ENCODE measurements at places on chromosomes 16 and 17. TPM values are rescaled to one million over a fixed set of nuclear protein-coding genes. Genes with fewer than 3 reads are reported as not detected.

- H3K27me3 ChIP-seq: no peaks in the 10 kb centered on the region
- no peak overlapping the region for H3K4me3 ChIP-seq
- H3K4me1 ChIP-seq: peaks cover 16% of the 10 kb centered on the region
- H3K36me3 ChIP-seq: peaks cover 84% of the 10 kb centered on the region
- no peak for DNase-seq
- no peak overlapping the region for H3K27ac ChIP-seq
Measured at GRCh38 chr17:58492238-58493121, 4.3 kb upstream of the HSF5 start.

GRCh38 chr17:71484546-71484945 lies 636.3 kb upstream of the SOX9 start:
- H3K4me3 ChIP-seq: no peak overlapping the region
- no peak overlapping the region for H3K27ac ChIP-seq
- H3K36me3 ChIP-seq: no peaks in the 10 kb centered on the region
- no peaks in the 10 kb centered on the region for H3K27me3 ChIP-seq
- DNase-seq: no peak

DNA sequence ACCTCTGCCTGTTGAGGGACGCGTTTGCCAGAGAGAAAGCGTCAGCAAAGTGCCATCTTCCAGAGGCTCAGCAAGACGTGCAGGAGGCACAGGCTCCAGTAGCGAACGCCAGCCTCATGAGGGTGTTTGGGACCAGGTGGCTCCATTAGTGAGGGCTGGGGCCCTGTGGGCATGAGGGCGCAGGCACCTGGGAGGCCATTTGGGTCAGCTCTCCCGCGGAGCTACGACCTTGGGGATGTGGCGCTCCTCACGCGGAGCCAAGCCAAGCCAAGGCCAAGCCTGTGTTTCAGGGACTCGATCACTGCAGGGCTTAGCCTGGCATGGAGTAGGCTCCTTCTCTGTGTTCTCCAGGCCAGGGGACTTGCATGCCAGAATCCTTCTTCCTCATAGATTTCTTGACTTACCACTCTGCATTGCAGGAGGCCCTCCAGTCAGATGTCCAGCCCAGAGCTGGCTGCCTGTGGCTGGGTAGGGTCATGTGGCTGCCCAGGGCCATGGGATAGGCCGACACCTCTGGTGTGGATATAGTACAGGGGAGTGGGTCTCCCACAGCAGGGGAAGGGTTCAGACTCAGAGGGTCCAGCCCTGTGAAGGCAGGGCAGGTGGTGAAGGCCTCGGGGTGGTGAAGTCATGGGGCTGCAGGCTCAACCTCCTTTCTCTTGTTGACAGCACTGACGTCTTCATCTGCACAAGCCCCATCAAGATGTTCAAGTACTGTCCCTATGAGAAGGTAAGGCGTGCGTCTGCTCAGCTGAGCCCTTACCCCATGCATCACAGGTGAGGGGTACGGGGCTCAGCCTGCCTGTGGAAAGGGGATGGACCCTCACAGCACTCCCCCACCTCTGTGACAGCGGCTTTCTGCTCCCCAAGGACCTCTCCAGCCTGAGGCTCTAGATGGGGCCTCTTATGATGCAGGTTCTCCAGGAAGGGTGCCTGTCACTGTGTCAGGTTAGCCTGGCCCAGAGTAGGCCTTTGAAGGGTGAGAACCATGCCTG lies 19.6 kb downstream of the NT5M start:
- no peak overlapping the region for H3K27ac ChIP-seq
- no peak overlapping the region for H3K4me3 ChIP-seq
- no peak for DNase-seq
- H3K4me1 ChIP-seq: no peaks in the 10 kb centered on the region
- no peaks in the 10 kb centered on the region for H3K27me3 ChIP-seq
- no peaks in the 10 kb centered on the region for H3K36me3 ChIP-seq

- H3K4me3 ChIP-seq: no peak overlapping the region
- no peak overlapping the region for H3K27ac ChIP-seq
- peaks cover 5% of the 10 kb centered on the region for H3K36me3 ChIP-seq
Measured at GRCh38 chr16:88478889-88479792, 26.1 kb downstream of the ZFPM1 start.

DNA sequence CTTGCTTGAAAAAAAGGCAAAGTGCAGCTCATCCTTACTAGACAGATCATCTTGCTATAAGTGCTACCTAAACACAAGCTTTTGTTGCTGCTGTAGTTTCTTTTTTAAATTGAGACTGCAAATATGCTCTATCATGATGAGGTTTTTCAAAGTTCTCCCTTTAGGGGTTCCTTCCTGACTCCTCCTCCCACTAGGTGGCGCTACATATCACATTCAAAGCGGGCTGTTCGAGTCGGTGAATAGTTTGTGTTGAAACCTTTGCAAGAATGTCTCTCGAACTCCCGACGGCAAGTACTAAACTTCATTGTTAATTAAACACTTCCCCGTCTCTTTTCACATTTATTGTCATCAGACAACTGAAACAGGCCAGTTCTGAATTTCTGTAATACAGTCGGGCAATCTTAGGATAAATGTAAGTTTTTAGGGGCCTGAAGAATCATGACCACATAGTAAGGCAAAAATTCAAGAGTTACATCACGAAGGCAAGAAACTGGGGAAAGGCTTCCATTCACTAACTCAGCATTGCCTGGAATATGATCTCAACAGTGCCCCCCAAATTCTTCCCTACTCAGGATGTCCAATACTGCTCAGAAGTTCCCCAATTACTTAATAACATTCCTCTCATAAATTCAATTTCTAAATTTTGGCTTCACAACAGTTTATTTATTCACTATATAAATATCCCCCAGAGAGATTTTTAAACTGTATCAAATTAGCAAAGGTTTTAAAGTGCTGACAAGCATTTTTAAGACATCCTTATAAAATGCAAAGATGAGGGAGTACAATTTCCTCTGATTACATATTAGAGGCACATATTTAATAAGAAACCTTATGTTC lies 6.7 kb downstream of the HS3ST3A1 start:
- no peak overlapping the region for H3K27ac ChIP-seq
- no peak overlapping the region for H3K4me3 ChIP-seq
- peaks cover 32% of the 10 kb centered on the region for H3K27me3 ChIP-seq
- peaks cover 2% of the 10 kb centered on the region for H3K4me1 ChIP-seq

- H3K4me3 ChIP-seq: no peak overlapping the region
- H3K27me3 ChIP-seq: no peaks in the 10 kb centered on the region
- H3K4me1 ChIP-seq: peaks cover 52% of the 10 kb centered on the region
- peak overlapping the region; percentile 44 for H3K27ac ChIP-seq
- DNase-seq: peak; percentile 29
Measured at GRCh38 chr16:10787304-10787703, 31.3 kb downstream of the TVP23A start.

GRCh38 chr16:57373117-57373947 lies 1.0 kb downstream of the CX3CL1 start:
- no peak for DNase-seq
- peaks cover 22% of the 10 kb centered on the region for H3K4me1 ChIP-seq
- no peak overlapping the region for H3K4me3 ChIP-seq
- no peak overlapping the region for H3K27ac ChIP-seq
- no peaks in the 10 kb centered on the region for H3K27me3 ChIP-seq

GRCh38 chr17:4199818-4200402 lies 56.9 kb downstream of the CYB5D2 start:
- H3K4me3 ChIP-seq: no peak overlapping the region
- no peak for DNase-seq
- no peaks in the 10 kb centered on the region for H3K27me3 ChIP-seq
- peaks cover 54% of the 10 kb centered on the region for H3K36me3 ChIP-seq
- no peak overlapping the region for H3K27ac ChIP-seq

DNA sequence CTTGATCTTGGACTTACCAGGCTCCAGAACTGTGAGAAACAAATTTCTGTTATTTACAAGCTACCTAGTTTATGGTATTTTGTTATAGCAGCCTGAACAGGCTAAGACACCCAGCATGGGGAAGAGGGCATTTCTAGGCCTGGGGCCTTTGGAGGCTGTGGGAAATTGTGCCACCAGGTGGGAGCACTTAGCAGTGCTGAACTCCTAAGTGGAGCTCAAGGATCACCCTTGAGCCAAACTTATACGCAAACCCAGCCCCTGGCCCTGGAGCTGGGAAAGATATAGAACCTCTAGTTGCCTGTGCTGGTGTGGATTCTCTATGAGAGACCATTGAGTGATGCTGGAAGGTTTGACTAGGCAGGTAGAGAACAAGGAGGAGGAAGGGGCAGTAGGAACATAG lies 36.1 kb downstream of the MIS12 start:
- H3K27me3 ChIP-seq: no peaks in the 10 kb centered on the region
- no peak overlapping the region for H3K27ac ChIP-seq
- DNase-seq: no peak
- H3K36me3 ChIP-seq: peaks cover 71% of the 10 kb centered on the region
- no peaks in the 10 kb centered on the region for H3K4me1 ChIP-seq

DNA sequence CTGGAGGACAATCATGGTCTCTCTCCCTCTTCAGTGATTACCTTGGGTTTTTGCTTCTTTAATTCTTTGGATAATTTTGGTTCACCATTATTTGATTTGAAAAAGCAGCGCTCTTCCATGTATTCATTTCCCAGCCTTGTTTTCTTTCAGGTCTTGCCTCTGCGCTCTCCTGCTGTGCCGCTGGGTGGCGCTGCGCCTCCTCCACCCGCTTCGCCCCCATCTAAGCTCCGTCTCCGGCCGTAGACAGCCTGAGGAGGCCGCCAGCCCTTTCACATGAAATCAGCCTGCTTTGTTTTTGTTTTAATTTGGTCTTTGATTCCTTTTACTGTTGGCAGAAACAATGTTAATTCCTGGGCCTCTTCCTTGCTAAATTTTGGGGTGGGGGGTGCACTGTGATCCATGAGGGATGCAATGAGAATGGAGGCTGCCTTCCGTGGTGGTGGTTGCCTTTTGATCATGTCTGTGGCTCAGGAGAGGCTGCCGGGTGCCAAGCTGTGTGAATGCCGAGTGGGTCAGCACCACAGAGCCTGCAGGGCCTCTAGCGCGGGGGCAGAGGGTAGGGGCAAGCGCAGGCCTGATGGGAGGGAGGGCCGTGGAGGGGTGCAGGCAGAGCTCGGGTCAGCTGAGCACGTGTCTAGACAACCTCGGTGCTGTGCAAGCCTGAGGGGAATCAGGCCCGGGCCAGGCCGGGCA lies 64.1 kb downstream of the PLD6 start:
- H3K27me3 ChIP-seq: no peaks in the 10 kb centered on the region
- H3K36me3 ChIP-seq: peaks cover 83% of the 10 kb centered on the region
- H3K4me3 ChIP-seq: no peak overlapping the region
- no peak overlapping the region for H3K27ac ChIP-seq

- H3K27me3 ChIP-seq: no peaks in the 10 kb centered on the region
- H3K4me1 ChIP-seq: peaks cover 78% of the 10 kb centered on the region
- peak overlapping the region; percentile 94 for H3K4me3 ChIP-seq
- peak overlapping the region; percentile 84 for H3K27ac ChIP-seq
- DNase-seq: no peak
Measured at GRCh38 chr16:84616515-84616914, 1.4 kb downstream of the COTL1 start.

DNA sequence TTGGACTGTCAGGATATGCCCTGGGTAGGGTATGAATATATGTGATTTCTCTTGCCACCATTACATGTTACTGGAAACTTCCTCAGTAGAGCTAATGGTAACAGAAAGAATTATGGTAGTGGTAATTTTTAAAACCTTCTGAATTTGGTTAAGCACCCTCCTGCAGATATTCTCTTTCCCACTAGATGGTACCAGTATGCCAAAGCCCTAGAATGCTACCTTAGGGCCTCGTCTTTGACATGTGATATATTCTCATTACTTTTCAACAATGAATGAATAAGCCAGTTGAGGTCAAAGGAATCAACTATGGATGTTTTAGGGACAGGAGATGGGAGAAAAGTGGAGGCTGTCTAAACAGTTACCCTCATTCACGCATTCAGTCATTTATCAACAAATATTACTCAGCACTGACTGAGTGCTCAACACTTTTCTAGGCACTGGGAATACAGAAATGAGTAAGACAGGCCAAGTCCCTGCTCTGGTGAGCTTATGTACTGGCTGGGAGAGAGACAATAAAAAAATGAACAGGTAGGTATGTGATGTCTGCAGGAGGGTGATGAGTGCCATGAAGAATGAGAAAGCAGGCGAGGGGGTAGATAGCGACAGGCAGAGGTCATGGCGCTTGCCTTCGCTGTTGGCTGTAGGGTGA lies 14.7 kb downstream of the CDH13 start:
- no peaks in the 10 kb centered on the region for H3K4me1 ChIP-seq
- H3K27me3 ChIP-seq: peaks cover 7% of the 10 kb centered on the region
- DNase-seq: no peak
- no peaks in the 10 kb centered on the region for H3K36me3 ChIP-seq
- no peak overlapping the region for H3K4me3 ChIP-seq

GRCh38 chr16:3027983-3028715 lies 4.3 kb downstream of the THOC6 start:
- DNase-seq: peak; percentile 79
- H3K36me3 ChIP-seq: peaks cover 21% of the 10 kb centered on the region
- H3K27me3 ChIP-seq: peaks cover 25% of the 10 kb centered on the region

DNA sequence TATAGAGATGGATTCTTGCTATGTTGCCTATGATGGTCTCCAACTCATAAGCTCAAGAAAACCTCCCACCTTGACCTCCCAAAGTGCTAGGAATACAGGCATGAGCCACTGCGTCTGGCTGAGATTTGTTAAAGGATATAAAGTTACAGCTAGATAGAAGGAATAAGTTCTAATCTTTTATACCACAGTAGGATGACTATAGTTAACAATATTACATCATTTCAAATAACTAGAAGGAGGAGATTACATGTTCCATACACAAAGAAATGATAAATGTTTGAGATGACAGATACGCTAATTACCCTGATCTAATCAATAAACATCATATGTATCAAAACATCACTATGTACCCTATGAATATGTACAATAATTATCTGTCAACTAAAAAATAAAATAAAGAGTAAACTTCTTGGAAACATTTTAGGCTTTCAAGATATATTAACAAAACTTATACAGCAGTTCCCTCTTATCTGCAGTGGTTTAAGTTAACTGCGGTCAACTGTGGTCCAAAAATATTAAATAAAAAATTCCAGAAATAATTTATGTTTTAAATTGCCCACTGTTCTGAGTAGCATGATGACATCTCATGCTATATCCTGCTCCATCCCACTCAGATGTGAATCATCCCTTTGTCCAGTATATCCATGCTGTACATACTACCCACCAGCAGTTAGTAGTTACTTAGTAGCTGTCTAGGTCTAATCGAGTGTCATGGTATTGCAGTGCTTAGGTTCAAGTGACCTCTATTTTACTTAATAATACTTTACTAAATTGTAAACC lies 129.2 kb upstream of the NACA2 start:
- no peaks in the 10 kb centered on the region for H3K4me1 ChIP-seq
- no peaks in the 10 kb centered on the region for H3K27me3 ChIP-seq
- no peak for DNase-seq

DNA sequence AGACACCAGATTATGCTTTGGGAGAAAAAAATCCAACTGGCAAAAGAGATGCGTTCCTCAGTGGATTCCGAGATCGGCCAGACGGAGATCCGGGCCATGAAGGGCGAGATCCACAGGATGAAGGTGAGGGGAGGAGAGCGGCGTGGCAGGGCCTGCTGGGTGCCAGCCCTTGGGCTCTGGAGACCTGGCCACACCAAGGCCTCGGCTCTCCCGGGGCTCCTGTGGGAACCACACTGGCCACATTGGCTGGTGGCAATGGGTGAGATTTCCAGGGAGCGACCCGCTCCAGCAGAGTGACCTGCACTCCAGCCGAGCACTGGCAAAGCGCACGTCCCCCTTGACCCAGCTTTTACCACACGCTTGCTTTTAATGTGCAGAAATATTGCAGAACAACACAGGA lies 11.6 kb upstream of the GAA start:
- DNase-seq: no peak
- no peaks in the 10 kb centered on the region for H3K36me3 ChIP-seq
- peaks cover 2% of the 10 kb centered on the region for H3K27me3 ChIP-seq
- no peaks in the 10 kb centered on the region for H3K4me1 ChIP-seq

- no peaks in the 10 kb centered on the region for H3K36me3 ChIP-seq
- peaks cover 43% of the 10 kb centered on the region for H3K4me1 ChIP-seq
Measured at GRCh38 chr17:77379832-77380231, 239.1 kb downstream of the SEC14L1 start.

Gene FKBP10
- total RNA-seq: 0.86 TPM

Gene EVPL
- not detected for total RNA-seq

Gene KRT15
- total RNA-seq: not detected

Gene WDR59
- total RNA-seq: 93.3 TPM
